ENCODE measurements at places on chromosomes 5 and 9. TPM values are rescaled to one million over a fixed set of nuclear protein-coding genes. Genes with fewer than 3 reads are reported as not detected.

Gene SPAAR
- not detected for total RNA-seq

Gene ALDH1A1
- total RNA-seq: not detected

Gene FOXD4L4
- 0.14 TPM for total RNA-seq

Gene ZNF474
- not detected for total RNA-seq

Gene SLC34A3
- total RNA-seq: 0.12 TPM

Gene TIMD4
- 7.3 TPM for total RNA-seq

Gene PHYHD1
- 1.1 TPM for total RNA-seq

Gene CCDC180
- 6.2 TPM for total RNA-seq

Gene HNRNPK
- 638 TPM for total RNA-seq

Gene BARHL1
- total RNA-seq: not detected

Gene INIP
- total RNA-seq: 43.5 TPM

Gene ZNF366
- not detected for total RNA-seq

Gene KIF4B
- total RNA-seq: 0.30 TPM

Gene PIP5KL1
- 6.4 TPM for total RNA-seq

Gene ACTBL2
- total RNA-seq: not detected

Gene CEL
- total RNA-seq: 3.6 TPM

Gene PCDHGA3
- not detected for total RNA-seq

Gene LCN6
- not detected for total RNA-seq

Gene DNAI1
- total RNA-seq: not detected

Gene IL4
- total RNA-seq: 1.5 TPM

Gene PRRX2
- total RNA-seq: 3.3 TPM

Gene PCDHGA5
- total RNA-seq: 0.12 TPM

Gene CDC26
- total RNA-seq: 58.4 TPM

All from activated T-cell treated with anti-CD3 and anti-CD28 coated beads, Interleukin-2, amount 50 U/mL, for 72 hours (primary cell).